ENCODE measurements at places on chromosomes 7 and 10.

DNA sequence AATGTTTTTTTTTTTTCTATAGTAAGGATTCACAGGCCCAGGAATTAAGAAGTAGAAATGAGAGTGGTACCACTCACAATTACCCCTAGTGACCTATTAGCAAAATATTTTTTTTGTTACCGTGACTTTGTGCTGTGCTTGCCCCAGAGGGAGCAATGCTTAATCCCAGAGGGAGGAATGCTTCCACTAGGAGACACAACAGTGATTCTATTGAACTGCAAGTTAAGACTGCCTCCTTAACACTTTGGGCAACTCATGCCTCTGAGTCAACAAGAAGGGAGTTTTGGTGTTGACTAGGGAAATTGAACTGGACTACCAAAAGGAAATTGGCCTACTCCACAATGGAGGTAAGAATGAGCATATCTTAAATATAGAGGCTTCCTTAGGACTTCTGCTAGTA is 17.2 kb upstream of the MEOX2 start:
- DNase-seq, result no peak

- DNase-seq, result no peak
These were observed 113.3 kb downstream of the EBF3 start for GRCh38 chr10:129850790-129851189.

- DNase-seq, result no peak
These were observed 7.3 kb upstream of the ABLIM1 start for GRCh38 chr10:114665406-114665805.

GRCh38 chr10:113889911-113890310 is 35.5 kb downstream of the NHLRC2 start:
- no peak for DNase-seq

GRCh38 chr7:33720870-33721269 is 184.5 kb upstream of the BMPER start:
- no peak for DNase-seq

- DNase-seq, result no peak
These were observed 10.7 kb downstream of the SVOPL start for GRCh38 chr7:138690495-138690894.

DNA sequence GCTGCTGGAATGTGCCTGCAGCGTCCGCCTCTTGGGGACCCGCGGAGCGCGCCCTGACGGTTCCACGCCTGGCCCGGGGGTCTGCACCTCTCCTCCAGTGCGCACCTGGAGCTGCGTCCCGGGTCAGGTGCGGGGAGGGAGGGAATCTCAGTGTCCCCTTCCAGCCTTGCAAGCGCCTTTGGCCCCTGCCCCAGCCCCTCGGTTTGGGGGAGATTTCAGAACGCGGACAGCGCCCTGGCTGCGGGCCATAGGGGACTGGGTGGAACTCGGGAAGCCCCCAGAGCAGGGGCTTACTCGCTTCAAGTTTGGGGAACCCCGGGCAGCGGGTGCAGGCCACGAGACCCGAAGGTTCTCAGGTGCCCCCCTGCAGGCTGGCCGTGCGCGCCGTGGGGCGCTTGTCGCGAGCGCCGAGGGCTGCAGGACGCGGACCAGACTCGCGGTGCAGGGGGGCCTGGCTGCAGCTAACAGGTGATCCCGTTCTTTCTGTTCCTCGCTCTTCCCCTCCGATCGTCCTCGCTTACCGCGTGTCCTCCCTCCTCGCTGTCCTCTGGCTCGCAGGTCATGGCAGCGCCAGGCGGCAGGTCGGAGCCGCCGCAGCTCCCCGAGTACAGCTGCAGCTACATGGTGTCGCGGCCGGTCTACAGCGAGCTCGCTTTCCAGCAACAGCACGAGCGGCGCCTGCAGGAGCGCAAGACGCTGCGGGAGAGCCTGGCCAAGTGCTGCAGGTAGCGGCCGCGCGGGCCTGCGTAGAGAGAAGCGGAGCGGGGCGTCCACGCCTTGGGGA is 645 bp downstream of the SLC26A4 start:
- DNase-seq, result peak; percentile 80

Measured in activated CD8-positive, alpha-beta memory T cell treated with anti-CD3 and anti-CD28 coated beads for 24 hours (primary cell).